Activated effector memory CD4-positive, alpha-beta T cell treated with Interleukin-2 at 50 U/mL for 16 hours (primary cell): ENCODE measurements at places on chromosomes 4 and X.

GRCh38 chrX:39654952-39655351, 442.8 kb downstream of the BCOR start:
- no peak for DNase-seq

DNA sequence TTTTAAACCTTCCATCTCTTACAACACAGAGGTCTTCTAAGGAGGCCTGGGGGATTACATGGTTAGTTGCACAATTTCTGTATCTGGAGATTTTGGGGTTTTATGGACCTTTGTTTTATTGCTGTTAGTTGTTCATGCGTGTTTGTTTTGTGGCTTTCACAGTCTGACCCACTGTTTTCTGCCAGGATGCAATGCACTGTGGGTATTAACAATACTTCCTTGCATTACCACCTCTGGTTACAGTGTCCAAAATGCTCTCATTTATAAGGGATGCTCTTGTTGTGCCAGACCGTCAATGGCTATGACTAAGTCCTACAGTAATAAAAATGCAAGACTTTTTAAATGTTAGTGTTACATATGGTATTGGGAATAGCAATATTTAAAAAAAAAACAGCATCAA, 730.2 kb downstream of the KCTD8 start:
- no peak for DNase-seq

GRCh38 chr4:17915439-17915838, 104.7 kb downstream of the NCAPG start:
- no peak for DNase-seq

GRCh38 chrX:74422576-74423288, 1.4 kb downstream of the SLC16A2 start:
- no peak for DNase-seq

GRCh38 chr4:184309241-184310170, 91.8 kb upstream of the ENPP6 start:
- DNase-seq = no peak

DNA sequence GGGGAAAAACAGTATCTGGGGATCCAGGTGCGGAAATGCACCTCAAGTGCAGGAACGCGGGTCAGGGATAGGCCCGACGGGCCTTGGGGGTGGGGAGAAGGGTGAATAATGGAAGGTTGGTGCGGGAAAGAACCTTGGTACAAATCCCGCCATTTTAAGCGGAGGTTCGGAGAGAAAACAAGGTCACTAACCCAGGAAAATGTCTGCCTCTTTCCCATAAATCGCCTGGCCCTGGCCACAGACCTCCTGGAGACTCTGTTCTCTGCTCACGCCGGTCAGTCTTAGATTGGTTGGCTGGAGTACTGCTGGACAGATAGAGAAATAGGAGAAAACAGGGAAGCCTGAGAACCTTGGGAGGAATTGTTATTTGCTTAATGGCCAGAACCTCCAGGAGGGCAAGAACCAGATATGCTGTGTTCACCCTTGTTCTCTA, 897 bp upstream of the FBXL5 start:
- no peak for DNase-seq

- DNase-seq = no peak
These were observed 92.0 kb upstream of the EMCN start for GRCh38 chr4:100609810-100610209.

DNA sequence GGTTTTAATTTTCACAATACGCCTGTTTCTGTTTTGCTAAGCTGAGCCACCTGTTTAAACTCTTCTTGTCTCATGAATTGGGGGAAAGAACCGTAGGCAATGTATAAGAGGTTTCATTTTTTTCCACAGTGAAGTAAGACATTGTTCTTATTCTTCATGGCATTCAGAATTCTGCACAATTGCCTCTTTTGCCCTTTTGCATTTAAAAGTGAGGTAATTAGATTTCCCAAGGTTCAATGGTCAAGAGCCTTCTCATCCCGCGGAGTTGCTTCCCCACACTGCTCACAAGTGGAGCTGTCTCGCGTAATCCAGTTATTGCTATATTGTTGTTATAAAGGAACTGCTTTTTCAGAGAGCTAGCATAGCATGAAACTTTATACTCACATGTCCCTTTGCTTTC, 90.9 kb upstream of the SPRY1 start:
- DNase-seq = no peak

GRCh38 chr4:98781641-98782357, 123.4 kb upstream of the TSPAN5 start:
- no peak for DNase-seq

DNA sequence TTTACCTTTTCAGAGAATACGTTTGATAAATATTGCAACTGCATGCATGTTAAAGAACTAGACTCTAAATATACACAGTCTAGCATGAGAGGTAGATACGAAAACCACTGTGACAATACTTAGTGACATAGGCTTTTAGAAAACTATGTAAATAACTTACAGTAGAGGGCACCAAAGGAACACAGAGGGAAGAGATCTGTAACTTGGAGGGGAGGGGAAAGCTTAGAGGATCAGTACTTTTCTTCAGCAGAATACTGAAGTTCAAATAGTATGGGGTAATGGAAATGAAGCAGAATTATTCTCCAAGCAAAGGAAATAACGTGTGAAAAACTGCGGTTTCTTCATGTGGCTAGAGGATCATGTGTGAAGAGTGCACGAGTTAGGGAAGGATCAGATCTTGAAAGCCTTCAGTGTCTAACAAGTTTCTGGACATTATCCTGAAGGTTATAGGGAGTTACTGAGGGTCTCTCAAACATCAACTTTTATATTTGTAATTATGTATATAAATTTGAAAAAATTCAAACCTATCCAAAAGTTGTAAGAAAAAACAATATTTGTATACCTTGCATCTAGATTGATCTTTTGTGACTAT, 264.3 kb downstream of the NPFFR2 start:
- no peak for DNase-seq

DNA sequence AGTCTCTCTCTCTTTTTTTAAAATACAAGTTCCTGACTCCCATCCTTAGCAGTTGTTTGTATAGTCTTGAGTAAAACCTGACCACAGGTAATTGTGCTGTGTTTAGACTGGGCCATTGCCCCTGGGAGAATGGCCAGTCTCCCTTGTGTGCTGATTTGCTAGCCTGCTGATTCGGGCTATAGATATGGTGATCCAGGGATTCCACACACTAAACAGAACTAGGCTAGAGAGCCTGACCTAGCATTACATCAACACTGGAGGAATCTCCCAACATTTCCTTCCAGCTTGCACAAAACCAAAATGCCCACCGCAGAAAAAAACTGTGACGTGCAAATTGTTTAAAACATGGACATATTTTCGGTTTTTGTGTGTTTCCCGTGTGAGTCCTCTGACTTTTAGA, 5.1 kb downstream of the UPRT start:
- no peak for DNase-seq

DNA sequence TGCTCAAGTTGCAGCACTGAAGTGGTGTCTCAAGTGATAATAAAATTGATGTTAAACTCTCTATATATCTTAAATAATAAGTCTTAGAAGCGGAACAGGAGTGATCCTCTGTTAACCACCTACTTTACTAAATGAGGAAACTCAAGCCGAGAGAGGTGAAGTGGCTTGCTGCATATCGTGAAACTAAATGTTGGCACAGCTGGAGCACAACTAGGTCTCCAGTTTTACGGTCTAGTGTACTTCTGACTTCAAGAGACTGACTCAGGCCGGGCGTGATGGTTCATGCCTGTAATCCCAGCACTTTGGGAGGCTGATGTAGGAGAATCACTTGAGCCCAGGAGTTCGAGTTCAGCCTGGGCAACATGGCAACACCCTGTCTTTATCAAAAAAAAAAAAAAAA, 35.5 kb upstream of the PLS3 start:
- no peak for DNase-seq

DNA sequence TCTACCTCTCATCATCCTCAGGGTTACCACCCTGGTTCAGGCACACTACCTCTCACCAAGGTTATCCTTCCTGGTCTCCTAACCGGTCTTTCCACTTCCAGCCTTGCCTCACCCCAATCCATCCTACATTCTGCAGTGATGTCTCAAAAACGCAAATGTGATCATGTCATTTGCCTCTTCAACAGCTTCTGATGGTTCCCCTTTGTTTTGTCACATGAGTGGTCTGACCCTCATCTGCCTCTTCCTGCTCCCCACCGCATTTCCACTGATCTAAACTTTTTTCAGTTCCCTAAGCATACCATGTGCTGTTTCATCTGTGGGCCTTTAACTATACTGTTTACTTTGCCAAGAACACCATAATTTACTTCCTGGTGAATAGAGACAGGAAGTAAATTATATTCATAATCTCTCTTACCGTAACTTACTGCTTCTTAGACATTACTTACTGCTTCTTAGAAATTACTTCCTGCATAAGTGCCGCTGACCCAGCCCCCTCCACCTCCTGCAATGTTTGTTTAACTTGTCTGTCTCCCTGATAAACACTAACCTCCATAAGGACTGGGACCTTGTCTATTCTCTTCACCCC, 27.1 kb upstream of the NSUN7 start:
- no peak for DNase-seq

DNA sequence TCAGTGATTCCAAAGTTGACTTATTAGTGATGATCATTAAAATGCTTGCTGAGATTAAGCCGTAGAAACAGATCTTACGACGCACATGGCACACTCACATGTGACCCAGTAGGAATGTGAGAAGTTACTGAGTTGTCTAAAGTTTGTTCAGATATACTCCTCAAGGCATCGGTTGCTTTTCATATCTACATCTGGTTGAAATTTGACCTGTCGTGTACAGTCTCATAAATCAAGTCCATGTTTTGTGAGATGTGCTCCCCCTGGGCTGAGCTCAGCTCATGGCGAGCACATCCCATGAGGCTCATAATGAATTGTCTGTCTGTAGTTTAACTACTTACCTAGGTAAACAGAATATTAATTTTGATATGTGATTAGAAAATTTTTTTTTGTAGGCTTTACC, 67.0 kb downstream of the TNIP2 start:
- no peak for DNase-seq

- DNase-seq = no peak
These were observed 19.0 kb upstream of the SLC2A9 start for GRCh38 chr4:10040049-10040892.

DNA sequence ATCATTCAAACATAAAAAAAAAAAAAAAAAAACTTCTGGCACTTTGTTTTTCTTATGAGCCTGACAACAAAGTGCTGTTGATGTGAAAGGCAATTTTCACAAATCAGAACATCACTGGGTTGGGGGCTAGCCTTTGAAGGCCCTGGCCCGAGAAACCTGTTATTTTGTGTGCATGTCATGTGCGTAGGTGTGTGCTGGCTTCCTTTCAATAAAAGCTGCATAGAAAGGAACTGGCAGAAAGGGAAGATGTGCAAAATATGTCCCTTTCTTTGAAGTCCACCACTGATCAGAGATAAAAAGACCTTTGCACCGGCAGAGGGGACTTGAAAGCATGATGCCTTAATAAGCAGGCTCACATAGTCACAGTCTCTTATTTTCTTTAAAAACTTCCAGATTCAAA, 170.8 kb upstream of the RASGEF1B start:
- DNase-seq = no peak

DNA sequence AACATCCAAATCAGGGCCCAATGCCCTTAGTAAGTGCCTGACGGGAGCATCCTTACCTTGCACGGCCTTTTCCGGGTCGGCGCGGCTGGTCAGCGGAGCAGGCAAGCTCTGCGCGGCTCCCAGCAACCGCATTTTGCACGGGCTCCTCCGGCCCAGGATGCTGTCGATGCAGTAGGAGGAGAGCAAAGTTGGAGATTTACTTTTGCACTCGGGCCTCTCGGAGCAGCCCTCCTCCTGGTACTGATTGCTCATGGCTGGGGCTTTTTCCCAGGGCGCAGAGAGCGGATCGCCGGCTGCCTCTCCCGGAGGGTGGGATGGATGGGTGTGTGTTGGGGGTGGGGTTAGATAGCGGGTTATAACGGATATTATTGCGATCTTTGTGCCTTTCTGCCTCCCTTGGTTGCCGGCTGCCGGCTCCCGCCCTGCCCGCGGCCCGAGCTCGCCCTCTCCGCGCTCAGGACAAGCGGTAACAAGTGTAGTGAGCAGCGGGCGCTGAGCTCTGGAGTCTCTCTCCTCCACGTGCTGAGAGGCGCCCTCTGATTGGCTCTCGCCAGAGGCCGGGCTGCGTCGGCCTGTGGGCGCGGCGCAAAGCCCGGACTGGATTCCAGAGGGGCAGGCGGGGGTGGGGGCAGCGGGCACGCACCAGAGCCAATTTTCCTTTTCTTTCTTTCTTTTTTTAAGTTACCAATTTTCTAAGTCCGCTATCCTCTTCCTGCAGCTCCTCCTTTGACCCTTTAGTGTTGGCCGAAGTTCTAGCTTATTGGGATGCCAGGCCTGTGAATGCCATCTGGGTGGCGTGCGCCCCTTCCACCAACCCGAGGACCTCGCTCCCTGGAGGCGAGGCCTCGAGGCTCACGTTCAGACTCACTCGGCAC, at the start of gene ARX:
Gene ARX, minus strand, starts transcription at position 480 of the 875 bp plus-strand sequence. Its CDS starts 228 bp downstream, at position 252.
- no peak for DNase-seq

DNA sequence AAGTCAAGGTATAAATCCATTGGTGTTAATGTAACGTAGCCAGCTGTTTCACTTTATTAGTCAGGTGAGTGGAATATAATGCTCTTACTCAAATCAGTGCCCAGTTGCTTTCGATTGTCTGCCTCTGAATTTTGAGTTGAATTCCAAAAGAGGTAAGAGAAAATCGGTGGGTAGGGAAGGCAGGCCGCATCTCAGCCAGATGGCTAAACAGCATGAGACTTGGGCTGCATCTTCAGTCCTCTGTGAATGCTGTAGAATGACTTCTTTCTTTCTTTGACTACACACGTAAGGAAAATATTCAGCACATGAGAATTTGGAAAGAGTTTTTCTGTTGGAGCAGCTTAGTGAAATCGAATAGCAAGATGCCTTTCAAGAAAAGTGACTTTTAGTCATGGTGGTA, 49.5 kb downstream of the TSPAN7 start:
- no peak for DNase-seq

DNA sequence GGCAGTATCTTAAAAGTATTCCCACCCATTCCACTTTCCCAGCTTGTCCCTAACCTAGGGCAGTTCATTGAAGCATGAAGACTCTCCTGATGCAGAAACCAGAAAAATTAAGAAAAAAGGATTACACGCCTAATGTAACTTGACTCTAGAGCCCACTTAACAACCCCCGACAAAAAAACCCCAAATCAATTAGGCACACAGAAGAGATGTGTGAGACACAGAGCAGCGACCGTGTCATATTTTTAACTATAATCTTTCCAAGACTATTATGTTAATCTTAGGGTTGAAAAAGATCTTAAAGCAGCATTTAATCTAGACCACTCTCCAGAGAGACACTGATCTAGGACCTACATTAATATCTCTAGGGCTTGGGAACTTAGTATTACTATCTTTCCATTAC, 1.3 kb downstream of the YTHDC1 start:
- DNase-seq = no peak

GRCh38 chr4:153934688-153935017, 145.8 kb upstream of the SFRP2 start:
- DNase-seq = no peak

DNA sequence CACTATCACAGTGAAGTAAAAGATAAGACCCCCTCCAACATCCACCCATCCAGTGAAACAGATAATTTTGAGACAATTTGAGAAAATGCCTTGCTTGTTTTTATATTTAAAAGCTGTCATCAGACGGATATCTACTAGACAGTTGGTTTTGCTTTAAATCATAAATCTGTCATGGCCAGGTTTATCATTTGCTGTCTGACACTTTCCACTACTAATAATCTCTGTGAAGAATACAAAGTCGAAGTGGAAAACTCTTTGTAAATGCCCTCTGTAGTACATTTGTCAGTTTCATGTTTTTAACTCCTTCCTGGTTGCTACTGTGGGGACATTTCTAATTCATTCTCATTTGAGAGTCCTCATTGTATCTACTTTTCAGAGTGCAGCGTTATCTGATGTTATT, 1606.2 kb upstream of the PCDH7 start:
- DNase-seq = no peak
